ENCODE measurements at places on chromosomes 4 and X.

DNA sequence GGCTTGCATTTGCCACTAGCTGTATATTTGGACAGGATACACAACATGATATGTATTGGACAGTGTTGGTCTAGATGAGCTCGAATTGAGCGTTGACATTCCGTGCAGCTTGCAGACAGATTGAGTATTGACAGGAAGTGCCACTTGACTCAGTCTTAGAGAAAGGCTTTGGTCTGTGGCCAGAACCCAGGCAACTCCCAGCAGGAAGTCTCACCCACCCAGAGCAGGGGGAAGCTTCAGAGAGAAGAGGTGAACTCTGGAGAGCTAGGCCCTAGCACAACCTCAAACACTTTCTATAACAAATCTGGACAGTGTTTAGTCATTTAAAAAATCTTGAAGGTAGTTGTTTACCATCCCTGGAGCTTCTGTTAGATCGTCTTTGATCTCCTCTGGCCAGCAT, 280.5 kb downstream of the FBXW7 start:
- DNase-seq: peak; percentile 11

GRCh38 chr4:70749313-70749712, 27.5 kb downstream of the RUFY3 start:
- no peak for DNase-seq

DNA sequence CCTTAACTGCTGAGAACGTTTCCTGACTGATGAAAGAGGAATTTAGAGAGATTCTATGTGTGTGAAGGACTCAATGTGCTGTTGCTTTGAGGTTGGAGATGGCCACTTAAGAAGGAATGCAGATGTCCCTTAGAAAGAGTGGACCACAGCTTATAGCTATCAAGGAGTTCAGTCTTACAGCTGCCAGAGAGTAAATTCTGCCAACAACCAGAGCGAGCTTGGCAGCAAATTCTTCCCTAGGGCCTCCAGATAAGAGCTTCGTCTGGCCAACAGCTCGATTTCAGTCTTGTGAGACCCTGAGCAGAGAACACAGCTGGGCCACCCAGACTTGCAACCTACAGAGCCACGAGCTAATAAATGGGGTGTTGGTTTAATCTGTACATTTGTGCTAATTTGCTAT, 21.8 kb downstream of the MID1 start:
- no peak for DNase-seq

DNA sequence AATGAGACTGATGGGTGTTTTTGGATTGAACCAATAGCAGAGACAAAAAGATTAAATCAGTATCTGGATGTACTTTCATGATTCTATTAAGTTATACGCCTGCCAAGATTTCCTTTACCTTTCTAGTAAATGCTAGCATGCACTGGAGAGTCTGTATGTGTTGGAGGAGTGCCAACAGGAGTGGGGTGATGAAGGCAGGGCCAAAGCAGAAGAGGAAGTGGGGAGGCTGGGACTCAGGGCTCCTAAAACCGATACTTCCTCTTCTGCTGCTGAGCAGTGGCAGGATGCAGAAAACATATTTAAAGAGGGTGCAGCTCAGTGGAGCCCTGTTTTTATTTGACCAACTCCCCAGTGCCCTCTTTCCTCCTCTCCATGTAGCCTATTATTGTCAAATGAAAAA, 5.6 kb downstream of the CYSLTR1 start:
- DNase-seq: no peak

GRCh38 chrX:134624046-134624430, 34.2 kb downstream of the PLAC1 start:
- no peak for DNase-seq

GRCh38 chr4:3660086-3660927, 105.9 kb upstream of the ADRA2C start:
- DNase-seq: no peak

- DNase-seq: no peak
Measured at GRCh38 chr4:182929296-182929695, 12.1 kb upstream of the DCTD start.

All from effector memory CD4-positive, alpha-beta T cell (primary cell).